Endodermal cell (in vitro differentiated cells): ENCODE measurements at places on chromosomes 2 and 18. TPM values are rescaled to one million over a fixed set of nuclear protein-coding genes. Genes with fewer than 3 reads are reported as not detected.
A peak's percentile ranks its signal among the peaks of the same experiment; 100 is the strongest.

FSIP2 gene
- 5.1 to 8.7 TPM (median 8.4 TPM) in 3 replicates for total RNA-seq

SLC38A11 gene
- total RNA-seq: 0.50 TPM in 1 of 3 replicates, not detected in the others

CXCR1 gene
- not detected in 3 replicates for total RNA-seq

MITD1 gene
- total RNA-seq: 42.1 to 47.3 TPM (median 43.0 TPM) in 3 replicates

- no peaks in the 10 kb centered on the region for H3K4me1 ChIP-seq
- H3K4me3 ChIP-seq: no peak overlapping the region
- H3K27ac ChIP-seq: no peak overlapping the region
- no peak for DNase-seq
- H3K27me3 ChIP-seq: no peaks in the 10 kb centered on the region
- no peaks in the 10 kb centered on the region for H3K36me3 ChIP-seq
Observed at GRCh38 chr18:8889489-8889888, 184.1 kb downstream of the MTCL1 start.

DNA sequence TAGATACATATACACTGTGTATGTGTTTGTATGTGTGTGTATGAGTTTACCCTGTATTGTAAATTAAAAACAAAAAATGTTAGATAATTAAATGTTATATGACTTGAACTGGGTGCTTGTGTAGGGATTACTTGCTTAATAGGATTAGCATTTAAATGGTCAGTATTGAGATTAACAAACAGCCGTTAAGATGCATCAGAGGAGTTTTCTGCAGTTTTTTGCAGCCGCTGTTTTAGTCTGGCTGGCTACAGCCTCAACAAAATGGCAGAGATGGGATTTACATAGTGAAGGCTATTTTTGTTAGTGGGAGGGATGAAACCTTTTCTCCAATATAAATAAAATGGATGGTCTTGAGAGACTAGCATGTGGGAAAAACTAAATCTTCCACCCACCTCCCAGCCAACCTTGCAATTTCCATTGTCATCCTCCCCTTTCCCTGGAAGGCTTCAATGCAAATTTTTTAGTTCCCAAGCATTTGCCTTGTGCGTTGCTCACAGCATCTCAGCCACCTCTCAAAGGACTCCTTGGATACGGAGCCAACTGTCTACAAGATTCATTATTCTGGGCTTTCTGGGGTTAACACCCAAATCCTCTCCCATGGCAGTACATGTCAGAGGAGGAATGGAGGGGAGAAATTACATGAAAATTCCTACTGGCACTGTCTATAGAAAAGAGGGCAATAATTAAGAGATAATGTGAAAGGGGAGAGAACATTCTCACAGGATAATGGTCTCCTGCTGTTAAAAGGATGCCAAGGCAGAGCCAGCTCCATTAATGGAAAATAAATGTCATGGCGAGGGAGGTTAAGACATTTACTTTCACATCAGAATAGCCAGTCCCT is 351.9 kb downstream of the CDH2 start:
- peak overlapping the region; percentile 78 for H3K27ac ChIP-seq
- no peak for DNase-seq
- peaks cover 9% of the 10 kb centered on the region for H3K4me1 ChIP-seq
- no peak overlapping the region for H3K4me3 ChIP-seq
- H3K36me3 ChIP-seq: no peaks in the 10 kb centered on the region

- no peaks in the 10 kb centered on the region for H3K27me3 ChIP-seq
- H3K4me3 ChIP-seq: no peak overlapping the region
- no peak for DNase-seq
- no peaks in the 10 kb centered on the region for H3K36me3 ChIP-seq
Observed at GRCh38 chr18:77017355-77017754, 115.2 kb downstream of the MBP start.

DNA sequence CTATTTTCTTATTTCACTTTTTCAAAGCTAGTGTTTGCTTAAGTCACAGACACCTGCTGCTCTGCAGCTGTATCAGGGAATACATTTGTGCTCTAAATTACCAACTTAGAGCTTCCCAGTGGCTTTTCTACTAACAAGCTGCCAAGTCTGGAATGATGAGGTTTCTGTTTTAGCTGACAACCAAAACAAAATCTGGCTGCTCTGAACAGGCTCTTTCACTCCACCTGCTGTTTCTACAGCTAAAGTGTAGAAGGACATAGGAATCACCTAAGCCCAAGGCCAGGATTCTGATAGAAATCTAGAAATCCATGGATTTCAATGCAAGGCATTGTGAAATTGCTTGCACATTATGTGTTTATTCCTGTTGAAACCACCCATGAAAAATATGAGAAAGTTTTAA is 201.2 kb downstream of the SUCLG1 start:
- no peaks in the 10 kb centered on the region for H3K4me1 ChIP-seq
- H3K27ac ChIP-seq: no peak overlapping the region
- H3K27me3 ChIP-seq: no peaks in the 10 kb centered on the region
- no peaks in the 10 kb centered on the region for H3K36me3 ChIP-seq

DNA sequence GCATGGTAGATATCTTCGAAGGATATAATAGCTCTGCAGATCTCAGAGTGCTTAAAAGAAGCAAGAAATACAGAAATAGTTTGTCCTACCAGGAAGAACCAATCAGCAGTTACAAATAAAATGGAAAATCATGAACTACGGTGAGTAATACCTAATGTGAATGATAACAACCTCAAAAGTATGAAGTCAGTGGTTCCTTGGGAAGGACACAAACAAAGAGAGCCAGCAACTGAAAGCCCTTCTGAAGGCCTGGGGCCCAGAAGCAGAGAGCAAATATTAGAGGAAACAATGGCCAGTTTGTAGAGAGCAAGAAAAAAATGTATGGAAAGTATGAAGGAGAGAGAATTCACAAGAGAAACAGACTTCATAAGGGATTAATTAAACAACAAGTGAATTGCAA is 226.8 kb upstream of the CHST9 start:
- H3K27ac ChIP-seq: no peak overlapping the region
- H3K36me3 ChIP-seq: no peaks in the 10 kb centered on the region
- no peaks in the 10 kb centered on the region for H3K27me3 ChIP-seq
- H3K4me1 ChIP-seq: no peaks in the 10 kb centered on the region

C2orf80 gene
- not detected in 3 replicates for total RNA-seq

- H3K27me3 ChIP-seq: no peaks in the 10 kb centered on the region
- no peaks in the 10 kb centered on the region for H3K36me3 ChIP-seq
- no peak overlapping the region for H3K27ac ChIP-seq
- H3K4me1 ChIP-seq: no peaks in the 10 kb centered on the region
- no peak overlapping the region for H3K4me3 ChIP-seq
Observed at GRCh38 chr2:103232865-103233264, 471.0 kb downstream of the TMEM182 start.
